ENCODE measurements at places on chromosomes 16 and 17. TPM values are rescaled to one million over a fixed set of nuclear protein-coding genes. Genes with fewer than 3 reads are reported as not detected.
A peak's percentile ranks its signal among the peaks of the same experiment; 100 is the strongest.

GRCh38 chr17:57269052-57269451 is 12.7 kb downstream of the MSI2 start:
- DNase-seq, result no peak

DNA sequence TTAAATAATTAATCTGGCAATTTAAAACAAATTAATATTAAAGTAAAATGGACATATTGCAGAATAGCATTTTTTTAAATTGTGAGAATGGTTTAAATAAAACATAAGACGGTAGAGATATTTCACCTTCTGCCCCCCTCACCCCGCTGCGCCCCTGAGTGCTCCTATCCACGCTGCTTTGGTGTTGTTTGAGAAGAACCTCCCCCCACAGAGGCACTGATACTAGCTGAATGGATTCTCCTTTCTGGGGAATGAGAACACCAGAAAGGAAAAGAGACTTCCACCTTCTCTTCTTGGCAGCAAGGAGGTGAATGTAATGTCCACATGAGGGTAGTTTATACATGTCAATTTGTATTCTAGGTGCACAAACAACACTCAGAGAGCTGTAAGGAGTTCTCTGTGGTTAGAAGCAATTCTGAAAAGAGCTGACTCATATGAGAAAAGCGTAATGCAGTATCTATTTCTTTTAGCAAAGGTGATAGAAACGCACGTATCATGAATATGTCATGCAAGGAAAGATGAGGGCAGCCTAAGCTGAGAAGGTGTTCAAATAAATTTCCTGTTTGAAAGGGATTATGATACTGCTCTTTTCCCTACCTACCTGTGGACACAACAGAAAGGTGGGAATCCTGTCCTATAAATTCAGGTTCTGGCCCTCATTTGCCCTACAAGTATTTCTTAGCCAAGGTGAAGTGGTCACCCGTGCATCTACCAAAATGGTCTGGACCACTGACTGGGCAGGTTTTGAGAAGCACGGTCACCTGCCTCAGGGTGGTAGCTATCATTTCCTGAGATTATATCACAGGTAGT is 126.9 kb downstream of the PARN start:
- no peak for DNase-seq

DNA sequence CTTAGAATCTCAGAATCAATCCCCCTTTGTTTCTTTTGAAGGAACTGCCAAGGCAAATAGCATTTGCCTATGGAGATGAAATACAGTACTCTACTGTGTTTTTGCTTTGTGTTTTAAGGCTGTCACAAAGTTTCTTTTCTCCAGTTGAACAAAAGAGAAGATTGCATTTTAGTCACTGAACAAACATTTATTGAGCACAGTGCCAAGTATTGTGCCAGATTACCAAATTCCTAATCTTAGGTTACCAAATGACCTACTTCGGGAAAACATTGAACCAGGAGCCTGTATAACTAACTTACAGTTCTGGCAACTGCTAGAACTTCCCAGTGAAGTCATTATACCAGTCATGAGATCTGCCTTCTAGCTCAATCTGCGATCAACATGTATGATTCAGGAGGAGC is 3.0 kb upstream of the UBB start:
- no peak for DNase-seq

GRCh38 chr16:74577882-74578366 is 29.0 kb downstream of the GLG1 start:
- DNase-seq, result no peak

DNA sequence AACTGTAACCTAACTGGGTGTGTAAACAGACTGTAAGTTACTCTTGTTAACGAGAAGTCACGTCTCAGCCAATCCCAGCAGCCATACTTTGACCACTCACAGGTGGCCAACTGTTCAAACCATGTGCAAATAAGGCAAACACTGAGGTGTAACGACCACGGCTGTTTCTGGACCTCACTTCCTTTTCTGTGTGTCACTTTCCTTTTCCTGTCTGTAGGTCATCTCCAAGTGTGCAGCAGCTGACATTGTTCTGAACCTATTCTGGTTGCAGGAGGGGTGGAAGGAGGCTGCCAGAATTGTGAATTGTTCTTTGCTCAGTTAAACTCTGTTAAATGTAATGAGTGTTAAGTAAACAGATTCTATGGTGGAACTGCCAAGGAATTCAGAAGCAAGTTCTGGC is 627.4 kb downstream of the KCNJ2 start:
- no peak for DNase-seq

- DNase-seq, result peak; percentile 55
Observed at GRCh38 chr17:50198026-50198669, 3.3 kb downstream of the COL1A1 start.

CHST6 gene
- not detected for total RNA-seq
